AG04450 (cell line): ENCODE measurements at places on chromosomes 2 and 18. TPM values are rescaled to one million over a fixed set of nuclear protein-coding genes. Genes with fewer than 3 reads are reported as not detected.

Gene WDR33
- 43.4 and 54.1 TPM in 2 replicates for polyA plus RNA-seq

Gene DNER
- 0.05 TPM in 1 of 2 replicates, not detected in the other for polyA plus RNA-seq

Gene CDH19
- polyA plus RNA-seq: not detected in 2 replicates

Gene NEURL3
- not detected in 2 replicates for polyA plus RNA-seq

Gene DNAH6
- polyA plus RNA-seq: 0.02 and 0.05 TPM in 2 replicates

Gene RNF125
- 0.37 and 0.41 TPM in 2 replicates for polyA plus RNA-seq

Gene HSPE1
- polyA plus RNA-seq: 81.2 and 134 TPM in 2 replicates

Gene NCKAP1
- polyA plus RNA-seq: 133 and 182 TPM in 2 replicates

Gene RAB27B
- polyA plus RNA-seq: 1.4 and 1.9 TPM in 2 replicates

Gene CHRNG
- not detected in 2 replicates for polyA plus RNA-seq

Gene VIT
- polyA plus RNA-seq: not detected in 2 replicates

Gene KCNG3
- polyA plus RNA-seq: not detected in 2 replicates

Gene PTH2R
- polyA plus RNA-seq: not detected in 2 replicates

Gene EFHD1
- 0.05 TPM in 1 of 2 replicates, not detected in the other for polyA plus RNA-seq

Gene DPYSL5
- not detected in 2 replicates for polyA plus RNA-seq

Gene HMSD
- 0.63 and 1.2 TPM in 2 replicates for polyA plus RNA-seq

Gene DTNA
- polyA plus RNA-seq: 15.1 and 16.4 TPM in 2 replicates

Gene UGT1A5
- not detected in 2 replicates for polyA plus RNA-seq

Gene GREB1L
- 0.01 TPM in 1 of 2 replicates, not detected in the other for polyA plus RNA-seq

Gene TCF7L1
- polyA plus RNA-seq: 2.7 and 3.5 TPM in 2 replicates

Gene SERTAD2
- polyA plus RNA-seq: 9.9 and 10.1 TPM in 2 replicates

Gene FER1L5
- polyA plus RNA-seq: 0.17 and 0.20 TPM in 2 replicates

Gene SDC1
- 17.9 and 19.9 TPM in 2 replicates for polyA plus RNA-seq

Gene NEMP2
- 3.5 and 7.3 TPM in 2 replicates for polyA plus RNA-seq

Gene GAREM2
- 2.8 and 3.1 TPM in 2 replicates for polyA plus RNA-seq

Gene CNGA3
- polyA plus RNA-seq: not detected in 2 replicates

Gene KCNG2
- 0.38 and 0.57 TPM in 2 replicates for polyA plus RNA-seq

Gene DLX1
- 1.9 and 2.2 TPM in 2 replicates for polyA plus RNA-seq

Gene OTOS
- not detected in 2 replicates for polyA plus RNA-seq

Gene SERPINB10
- 0.19 TPM in 1 of 2 replicates, not detected in the other for polyA plus RNA-seq

Gene UBE2E3
- polyA plus RNA-seq: 124 and 127 TPM in 2 replicates

Gene SALL3
- not detected in 2 replicates for polyA plus RNA-seq

Gene RFTN2
- polyA plus RNA-seq: 5.2 and 5.7 TPM in 2 replicates

Gene CYP27A1
- polyA plus RNA-seq: 25.6 and 31.0 TPM in 2 replicates

Gene ACTR2
- polyA plus RNA-seq: 199 and 240 TPM in 2 replicates

Gene SPP2
- polyA plus RNA-seq: not detected in 2 replicates

Gene UGT1A8
- polyA plus RNA-seq: not detected in 2 replicates

Gene AFF3
- polyA plus RNA-seq: 17.9 and 21.8 TPM in 2 replicates

Gene FKBP1B
- 19.4 and 19.7 TPM in 2 replicates for polyA plus RNA-seq

Gene IGFBP5
- polyA plus RNA-seq: 3,867 and 4,154 TPM in 2 replicates

Gene ERFE
- 2.4 and 2.9 TPM in 2 replicates for polyA plus RNA-seq

Gene DNAJC5G
- polyA plus RNA-seq: not detected in 2 replicates

Gene NTSR2
- polyA plus RNA-seq: not detected in 2 replicates

Gene CTIF
- polyA plus RNA-seq: 40.2 and 44.7 TPM in 2 replicates

Gene WDR43
- polyA plus RNA-seq: 67.2 and 95.5 TPM in 2 replicates

Gene NOL4
- not detected in 2 replicates for polyA plus RNA-seq

Gene MAP4K3
- 31.2 and 43.5 TPM in 2 replicates for polyA plus RNA-seq

Gene LHCGR
- polyA plus RNA-seq: 3.4 and 3.8 TPM in 2 replicates

Gene FABP1
- not detected in 2 replicates for polyA plus RNA-seq

Gene INPP5D
- polyA plus RNA-seq: 0.43 and 0.84 TPM in 2 replicates

Gene GAREM1
- 2.8 and 3.4 TPM in 2 replicates for polyA plus RNA-seq

Gene NOSTRIN
- 0.10 TPM in 1 of 2 replicates, not detected in the other for polyA plus RNA-seq

Gene ZSWIM2
- polyA plus RNA-seq: 0.10 TPM in 1 of 2 replicates, not detected in the other

Gene KATNAL2
- 1.9 and 2.9 TPM in 2 replicates for polyA plus RNA-seq

Gene VWC2L
- 0.04 TPM in 1 of 2 replicates, not detected in the other for polyA plus RNA-seq

Gene GPAT2
- polyA plus RNA-seq: 0.10 TPM in 1 of 2 replicates, not detected in the other
